Stimulated activated CD8-positive, alpha-beta memory T cell treated with anti-CD3 and anti-CD28 coated beads, Interleukin-4, amount 100 ng/mL, for 1 hour (primary cell): ENCODE measurements at places on chromosomes 3 and 15.

- no peak for DNase-seq
Measured at GRCh38 chr3:119238363-119238762, 2.3 kb downstream of the B4GALT4 start.

DNA sequence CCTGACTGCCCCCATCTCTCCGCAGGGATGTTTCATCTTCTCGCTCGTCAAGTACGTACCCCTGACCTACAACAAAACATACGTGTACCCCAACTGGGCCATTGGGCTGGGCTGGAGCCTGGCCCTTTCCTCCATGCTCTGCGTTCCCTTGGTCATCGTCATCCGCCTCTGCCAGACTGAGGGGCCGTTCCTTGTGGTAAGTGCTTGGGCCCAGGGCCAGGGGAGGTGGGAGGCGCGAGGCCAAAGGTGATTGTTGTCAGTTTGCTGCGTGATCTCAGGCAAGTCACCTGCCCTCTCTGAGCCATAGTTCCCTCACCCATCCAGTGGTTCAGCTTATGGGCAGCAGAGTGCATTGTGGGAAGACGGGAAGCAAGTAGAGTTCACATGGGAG is 58.5 kb downstream of the GRIP2 start:
- no peak for DNase-seq

- no peak for DNase-seq
Measured at GRCh38 chr3:113514265-113514769, 639 bp downstream of the SPICE1 start.

- DNase-seq = no peak
Measured at GRCh38 chr3:42157540-42158538, 66.7 kb downstream of the TRAK1 start.

DNA sequence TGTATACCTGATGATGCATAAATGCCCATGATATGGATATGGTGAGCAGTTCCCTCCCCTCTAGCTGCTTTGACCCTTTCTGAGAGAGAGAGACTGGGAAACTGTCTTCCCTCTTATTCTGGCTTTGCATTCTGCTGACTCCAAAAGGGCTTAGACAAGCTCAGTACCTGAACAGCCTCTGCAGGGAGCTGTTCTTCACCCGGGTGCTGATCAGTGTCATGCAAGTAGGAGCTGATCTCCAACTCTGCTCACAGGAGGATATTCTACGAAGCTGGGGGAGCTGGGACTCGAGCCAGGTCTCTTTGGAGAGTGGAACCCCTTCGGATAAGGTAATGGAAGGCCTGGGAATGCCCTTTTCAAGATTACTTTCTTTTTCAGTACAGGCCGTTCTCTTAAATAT is 237.1 kb downstream of the RYR3 start:
- DNase-seq = no peak
